ENCODE measurements at places on chromosomes 1 and 21.

- DNase-seq, result no peak
These were observed 164.2 kb downstream of the RHOU start for GRCh38 chr1:228899421-228899956.

DNA sequence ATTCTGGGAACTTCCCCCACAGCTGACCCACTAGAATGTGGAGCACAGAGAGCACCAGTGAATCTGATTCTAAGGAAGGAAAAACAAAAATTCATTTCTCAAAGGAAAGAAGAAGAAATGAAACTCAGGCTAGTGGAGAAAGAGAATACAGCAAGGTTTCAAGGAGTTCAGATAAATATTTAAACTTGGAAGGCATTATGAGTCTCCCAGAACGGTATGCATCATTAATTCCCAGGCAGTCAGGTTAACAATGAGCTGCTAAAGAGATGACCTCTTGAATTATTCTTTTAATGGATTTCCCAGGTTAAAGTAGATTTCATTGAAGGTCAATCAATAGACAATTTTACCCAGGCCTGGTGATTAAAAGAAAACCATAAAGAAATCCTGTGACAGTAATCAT, 103.6 kb upstream of the KAZN start:
- no peak for DNase-seq

DNA sequence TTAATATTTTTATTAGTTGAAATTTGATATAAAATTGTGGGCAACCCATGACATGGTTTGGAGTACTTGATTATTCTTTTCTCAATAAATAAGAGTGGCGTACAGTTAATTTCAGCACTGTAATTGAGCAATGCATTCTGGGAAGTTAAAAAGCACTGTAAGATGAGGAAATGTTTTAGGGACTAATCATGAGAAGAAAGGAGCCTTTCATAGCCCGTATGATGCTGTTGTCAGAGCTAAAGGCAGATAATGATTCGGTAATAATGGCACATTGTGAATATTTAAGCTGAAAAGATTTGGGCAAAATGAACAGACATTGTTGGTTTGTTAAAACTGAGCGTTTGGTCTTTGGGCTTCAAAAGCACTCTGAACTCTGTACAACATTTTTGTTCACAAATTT, 139.3 kb downstream of the NFIA start:
- no peak for DNase-seq

- no peak for DNase-seq
These were observed 167.7 kb downstream of the PLPP3 start for GRCh38 chr1:56411484-56412180.

- no peak for DNase-seq
These were observed 28.9 kb downstream of the FOXO6 start for GRCh38 chr1:41390166-41390565.

DNA sequence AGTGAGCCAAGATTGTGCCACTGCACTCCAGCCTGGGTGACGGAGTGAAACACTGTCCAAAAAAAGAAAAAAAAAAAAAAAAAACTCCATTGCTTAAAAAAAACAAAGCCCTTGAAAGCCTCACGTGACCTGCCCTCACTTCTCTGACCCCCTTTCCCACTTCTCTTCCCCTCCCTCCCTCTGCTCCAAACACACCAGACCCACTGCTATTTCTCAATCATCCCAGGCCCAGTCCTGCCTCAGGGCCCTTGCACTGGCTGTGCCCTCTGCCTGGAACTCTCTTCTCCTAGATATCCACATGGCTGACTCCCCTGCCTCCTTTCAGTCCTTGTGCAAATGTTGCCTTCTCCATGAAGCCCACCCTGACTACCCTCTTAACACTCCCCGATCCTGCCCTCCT, 45.4 kb upstream of the TARDBP start:
- no peak for DNase-seq

DNA sequence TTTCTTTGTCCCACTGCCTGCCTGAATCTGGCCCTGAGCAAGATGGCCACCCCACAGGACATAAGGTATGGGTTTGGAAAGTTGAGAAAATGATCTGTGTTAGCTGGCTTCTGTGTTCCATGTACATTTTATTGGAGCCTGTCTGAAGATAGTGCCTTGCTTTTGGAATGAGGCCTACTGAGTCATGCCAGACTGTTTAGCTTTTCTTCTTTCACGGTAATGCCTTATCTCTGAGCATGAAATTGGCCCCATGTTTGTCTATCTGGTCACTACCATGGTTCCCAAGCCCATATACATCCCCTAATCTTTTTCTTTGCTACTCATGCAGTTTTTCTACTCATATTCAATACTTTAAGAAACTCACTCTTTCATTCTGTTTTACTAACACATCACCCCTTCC, 85.1 kb upstream of the LMO4 start:
- no peak for DNase-seq

- no peak for DNase-seq
These were observed 163.5 kb downstream of the NFIA start for GRCh38 chr1:61245696-61246400.

DNA sequence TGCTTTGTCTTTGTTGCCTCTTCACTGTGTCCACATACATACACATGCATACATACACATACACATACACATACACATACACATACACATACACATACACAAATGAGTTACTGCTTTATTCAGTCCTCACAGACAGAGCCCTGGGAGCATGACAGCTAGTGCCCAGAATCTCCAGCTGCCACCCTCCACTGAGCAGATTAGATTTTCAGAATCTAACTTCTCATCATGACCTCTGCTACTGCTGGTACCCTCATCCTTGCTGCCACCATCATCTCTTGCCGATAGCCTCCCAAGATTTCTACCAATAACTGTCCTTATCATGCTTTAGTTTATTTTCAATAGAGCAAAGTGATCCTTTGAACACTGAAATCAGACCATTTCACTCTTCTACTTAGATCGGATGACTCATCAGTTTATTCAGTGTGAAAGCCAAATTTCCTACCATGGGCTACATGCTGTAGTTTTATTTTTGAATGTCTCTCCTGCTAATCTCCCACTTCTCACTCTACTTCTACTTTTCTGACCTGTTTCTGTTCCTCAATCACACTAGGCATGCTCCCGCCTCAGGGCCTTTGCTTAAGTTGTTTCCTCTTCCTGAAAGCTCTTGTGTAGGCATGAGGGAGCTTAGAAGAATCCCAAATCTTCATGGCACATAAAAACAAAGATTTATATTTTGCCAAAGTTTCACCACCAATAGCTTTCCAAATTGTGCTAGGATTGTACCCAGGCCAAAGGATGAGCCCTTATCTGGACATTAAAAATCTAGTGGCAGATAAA, 43.0 kb downstream of the ATP6V1G3 start:
- DNase-seq, result no peak

All from A549 (cell line).